Activated T-helper 1 cell treated with anti-CD3 and anti-CD28 coated beads, Interleukin-2, amount 50 U/mL, for 16 hours (primary cell): ENCODE measurements at places on chromosomes 7 and 10.

DNA sequence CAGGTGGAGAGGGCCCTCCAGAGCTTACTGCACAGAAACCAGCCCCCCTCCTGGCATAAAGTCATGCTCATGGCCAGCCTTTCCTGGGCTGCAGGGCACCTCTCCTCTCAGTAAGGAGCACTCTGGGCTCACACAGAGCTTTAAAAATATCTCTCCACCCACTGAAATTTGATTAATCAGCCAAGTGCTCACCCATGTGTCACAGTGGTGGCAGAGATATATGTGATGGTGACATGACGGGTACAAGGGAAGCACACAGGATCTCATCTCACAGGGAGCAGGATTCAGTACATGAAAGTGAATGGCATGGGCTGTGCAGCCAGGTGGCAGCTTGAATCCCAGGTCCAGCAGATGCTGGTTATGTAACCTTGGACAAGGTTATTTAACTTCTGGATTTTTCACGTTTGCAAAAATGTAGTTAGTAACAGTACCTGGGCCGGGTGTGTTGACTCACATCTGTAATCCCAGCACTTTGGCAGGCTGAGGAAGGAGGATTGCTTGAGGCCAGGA is 144.8 kb downstream of the CALN1 start:
- DNase-seq: no peak

GRCh38 chr7:2843711-2844152 is 376 bp downstream of the GNA12 start:
- DNase-seq: no peak

- no peak for DNase-seq
Observed at GRCh38 chr10:12729885-12730284, 271.6 kb downstream of the CCDC3 start.

GRCh38 chr10:66622050-66622449 is 303.8 kb upstream of the LRRTM3 start:
- DNase-seq: no peak

DNA sequence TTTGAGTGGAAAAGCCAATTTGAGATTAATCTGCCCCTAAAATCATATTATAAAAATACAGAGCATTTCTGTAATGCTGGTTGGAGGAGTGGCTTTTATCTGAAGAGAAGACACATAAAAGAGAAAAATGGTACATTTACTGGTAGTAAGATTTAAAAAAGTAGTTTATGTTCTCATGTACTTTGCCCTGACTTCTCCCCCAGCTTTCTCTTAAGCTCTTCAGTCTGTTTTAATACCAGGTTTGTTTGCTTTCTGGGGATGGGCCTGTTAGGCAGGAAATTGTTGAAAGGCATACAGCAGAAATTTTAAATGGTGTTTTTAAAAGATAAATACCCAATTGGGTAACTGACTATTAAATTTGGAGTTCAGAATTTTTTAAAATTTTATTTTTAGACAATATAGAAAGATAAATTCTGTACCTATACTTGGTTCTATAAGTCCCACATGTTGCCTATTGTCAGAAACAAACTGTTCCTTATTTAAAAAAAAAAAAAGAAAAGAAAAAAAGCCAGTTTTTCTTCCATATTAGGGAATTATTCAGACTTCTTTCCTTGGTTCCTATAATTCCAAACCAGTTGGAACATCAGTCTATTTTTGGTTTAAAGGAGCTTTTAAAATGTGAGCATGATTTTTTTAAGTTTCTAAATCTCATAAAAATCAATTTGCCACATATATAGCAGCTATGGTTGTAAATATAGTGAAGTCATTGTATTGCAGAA is 136.6 kb downstream of the ARID5B start:
- DNase-seq: no peak

DNA sequence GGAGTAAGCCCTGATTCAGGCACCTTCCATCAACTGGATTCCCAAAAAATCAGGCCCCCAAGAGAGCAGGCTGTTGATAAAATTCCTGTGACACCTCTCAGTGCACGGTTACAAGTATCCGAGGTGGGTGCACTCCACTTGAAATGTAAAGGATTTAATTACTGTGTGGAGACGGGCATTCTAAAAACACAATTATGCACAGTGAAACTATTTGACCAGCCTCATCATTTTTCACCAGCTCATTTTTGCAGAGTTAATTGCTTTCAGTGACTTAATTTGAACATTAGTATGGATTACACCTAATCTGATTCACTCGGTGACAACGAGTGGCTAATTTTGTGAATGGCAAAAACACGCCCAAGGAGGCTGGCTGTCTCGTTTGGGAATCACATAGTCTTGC is 2.3 kb downstream of the FOXL3 start:
- DNase-seq: no peak

- no peak for DNase-seq
Observed at GRCh38 chr10:121702351-121703320, 104.4 kb upstream of the FGFR2 start.

DNA sequence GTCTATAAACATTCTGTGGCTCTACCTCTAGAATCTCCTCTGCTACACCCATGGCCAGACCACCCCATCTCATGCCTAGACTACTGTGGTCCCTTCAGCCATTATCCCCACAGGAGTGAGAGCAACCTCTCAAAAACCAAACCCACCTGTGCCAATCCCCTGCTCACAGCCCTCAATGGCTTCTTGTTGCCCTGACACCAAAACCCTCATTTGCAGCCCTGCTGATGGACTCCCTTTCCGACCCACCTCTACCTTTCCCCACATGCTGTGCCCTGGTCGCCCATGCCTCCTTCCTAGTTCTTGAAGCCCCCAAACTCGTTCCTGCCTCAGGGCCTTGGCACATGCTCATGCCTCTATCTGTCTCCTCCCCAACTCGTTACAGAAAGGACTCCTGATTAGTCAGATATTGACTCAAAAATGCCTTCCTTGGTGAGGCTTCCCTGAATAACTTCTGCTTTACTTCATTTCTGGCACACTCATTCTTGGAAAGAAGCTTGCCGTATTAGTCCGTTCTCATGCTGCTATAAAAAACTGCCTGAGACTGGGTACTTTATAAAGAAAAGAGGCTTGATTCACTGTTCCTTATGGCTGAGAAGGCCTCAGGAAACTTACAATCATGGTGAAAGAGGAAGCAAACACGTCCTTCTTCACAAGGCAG is 104.2 kb downstream of the TEX36 start:
- DNase-seq: no peak

GRCh38 chr10:91493313-91493712 is 83.2 kb downstream of the HECTD2 start:
- DNase-seq: no peak

DNA sequence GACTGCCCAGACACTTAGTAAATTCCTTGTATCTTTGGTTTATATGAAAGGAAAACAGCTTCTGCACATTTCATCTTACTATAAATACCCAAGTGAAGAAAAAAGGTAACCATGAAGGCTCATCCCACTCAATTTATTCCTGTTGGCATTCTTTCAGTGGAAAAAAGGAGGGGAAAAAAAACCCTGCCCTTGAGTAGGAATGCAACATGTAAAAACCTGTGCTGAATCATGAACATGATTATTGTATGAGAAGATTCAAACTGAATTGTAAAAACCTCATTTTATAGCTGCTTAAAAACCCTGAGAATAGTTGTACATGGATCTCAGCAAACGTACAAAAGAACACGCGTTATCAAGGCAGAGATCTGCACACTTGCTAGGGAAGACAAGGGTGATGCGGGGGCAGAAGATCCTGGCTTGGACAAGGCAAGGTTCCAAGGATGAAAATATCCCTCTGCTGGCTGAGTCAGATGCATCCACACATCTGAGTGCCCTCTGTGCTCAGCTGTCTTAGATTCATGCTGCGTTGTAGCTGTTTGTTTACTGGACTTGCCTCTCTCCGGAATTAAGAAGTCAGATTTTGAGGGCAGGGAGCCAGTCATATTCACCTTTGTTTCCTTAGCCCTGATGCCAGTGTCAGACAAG is 658.2 kb downstream of the PARD3 start:
- no peak for DNase-seq

DNA sequence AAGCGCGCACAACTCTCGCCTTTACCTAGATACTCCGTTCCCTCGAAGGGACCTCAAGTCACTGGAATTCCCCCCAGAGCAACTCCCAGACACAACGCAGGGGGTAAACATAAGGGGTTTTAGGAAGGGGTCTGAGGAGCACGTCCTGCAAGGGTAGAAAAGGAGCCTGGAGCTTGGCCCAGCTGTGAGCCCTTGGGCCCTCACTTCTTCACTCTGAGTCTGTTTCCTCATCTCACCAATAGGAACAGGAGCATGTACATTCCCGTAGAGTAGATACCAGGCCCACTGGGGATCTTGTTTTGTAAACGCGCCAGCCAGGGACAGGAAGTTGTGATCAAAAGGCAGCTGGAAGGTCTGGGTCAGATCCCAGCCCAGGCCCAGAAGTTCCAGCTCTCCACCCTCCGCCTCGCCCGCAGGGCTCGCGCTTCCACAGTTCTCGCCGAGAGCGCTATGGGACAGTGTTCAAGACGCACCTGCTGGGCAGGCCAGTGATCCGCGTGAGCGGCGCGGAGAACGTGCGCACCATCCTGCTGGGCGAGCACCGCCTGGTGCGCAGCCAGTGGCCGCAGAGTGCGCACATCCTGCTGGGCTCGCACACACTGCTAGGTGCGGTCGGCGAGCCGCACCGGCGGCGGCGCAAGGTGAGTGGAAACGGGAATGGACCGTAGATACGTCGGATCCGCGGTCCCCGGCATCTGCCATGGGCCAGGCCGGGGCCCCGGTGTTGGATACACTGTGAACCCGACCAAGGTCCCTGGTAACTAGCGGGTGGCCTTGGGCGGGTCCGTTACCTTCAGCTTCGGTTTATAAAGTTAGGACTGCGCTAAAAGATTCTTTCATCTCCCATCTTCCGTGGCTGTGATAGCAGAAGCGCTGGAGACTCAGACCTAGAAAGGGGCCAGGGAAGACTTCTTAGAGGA is 1.3 kb downstream of the CYP26C1 start:
- no peak for DNase-seq

- DNase-seq: no peak
Observed at GRCh38 chr7:11749629-11750028, 82.4 kb downstream of the THSD7A start.

GRCh38 chr7:28466885-28467284 is 54.6 kb downstream of the CREB5 start:
- DNase-seq: no peak

GRCh38 chr10:78476844-78477243 is 443.2 kb downstream of the RPS24 start:
- no peak for DNase-seq

- DNase-seq: no peak
Observed at GRCh38 chr7:94962661-94963060, 55.3 kb downstream of the PPP1R9A start.

DNA sequence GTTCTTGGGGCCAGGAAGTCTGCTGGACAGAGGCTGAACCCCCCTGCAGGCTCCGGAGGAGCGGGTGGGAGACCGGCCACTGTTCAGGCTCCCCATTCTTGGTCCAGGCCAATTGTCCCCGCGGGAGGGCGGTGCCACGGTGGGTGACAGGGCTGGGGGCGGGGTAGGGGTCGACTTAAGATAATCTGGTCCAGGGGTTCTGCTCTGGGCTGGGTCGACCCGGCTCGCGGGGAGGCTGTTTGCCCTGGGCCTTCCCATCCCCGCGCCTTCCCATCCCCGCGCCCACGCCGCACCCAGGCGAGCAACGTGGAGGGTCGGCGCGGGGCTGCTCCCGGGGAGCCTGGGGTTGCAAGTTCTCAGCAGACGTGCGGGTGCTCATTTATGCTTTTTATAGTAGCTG is 7.3 kb upstream of the GLRX3 start:
- DNase-seq: no peak

DNA sequence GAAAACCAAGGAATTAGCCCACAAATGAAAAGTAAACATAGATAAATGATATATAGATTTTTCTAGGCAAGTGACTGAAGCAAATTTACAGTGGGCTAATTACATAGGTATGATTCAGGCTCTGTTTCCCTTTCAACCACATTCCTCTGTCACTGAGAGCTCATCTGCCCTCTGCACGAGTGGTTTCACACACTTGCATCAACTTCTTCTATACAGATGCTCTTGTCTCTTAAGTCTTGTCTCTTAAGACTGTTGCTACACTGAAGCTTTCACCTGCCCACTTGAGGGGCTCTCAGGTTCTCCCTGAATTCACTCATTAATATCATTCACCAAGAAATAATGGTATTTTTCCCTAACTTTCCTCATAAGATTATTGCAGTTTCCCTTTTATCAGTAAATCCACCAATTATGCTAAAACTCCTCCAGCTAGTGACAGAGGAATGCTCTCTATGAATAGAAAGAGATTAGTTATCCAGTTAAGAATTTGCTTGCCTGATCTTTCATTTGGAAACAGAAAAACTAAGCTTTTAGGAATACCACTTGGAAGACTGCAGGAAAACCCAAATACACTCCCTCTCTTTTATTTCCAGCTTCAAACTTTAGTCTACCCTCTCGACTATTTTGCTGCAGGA is 95.7 kb downstream of the ELAPOR2 start:
- DNase-seq: no peak

DNA sequence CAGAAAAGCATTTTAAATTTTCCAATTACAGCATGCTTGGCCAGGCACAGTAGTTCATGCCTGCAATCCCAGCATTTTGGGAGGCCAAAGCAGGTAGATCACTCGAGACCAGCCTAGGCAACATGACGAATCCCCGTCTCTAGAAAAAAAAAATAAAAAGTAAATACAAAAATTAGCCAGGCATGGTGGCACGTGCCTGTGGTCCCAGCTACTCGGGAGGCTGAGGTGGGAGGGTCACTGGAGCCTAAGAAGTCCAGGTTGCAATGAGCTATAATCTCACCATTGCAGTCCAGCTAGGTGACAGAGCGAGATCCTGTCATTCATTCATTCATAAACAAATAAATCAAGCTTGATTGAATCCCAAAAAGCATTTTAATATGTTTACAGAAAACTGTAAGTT is 234.9 kb downstream of the PARD3 start:
- DNase-seq: no peak

GRCh38 chr7:42991913-42992591 is 59.9 kb downstream of the MRPL32 start:
- DNase-seq: no peak

DNA sequence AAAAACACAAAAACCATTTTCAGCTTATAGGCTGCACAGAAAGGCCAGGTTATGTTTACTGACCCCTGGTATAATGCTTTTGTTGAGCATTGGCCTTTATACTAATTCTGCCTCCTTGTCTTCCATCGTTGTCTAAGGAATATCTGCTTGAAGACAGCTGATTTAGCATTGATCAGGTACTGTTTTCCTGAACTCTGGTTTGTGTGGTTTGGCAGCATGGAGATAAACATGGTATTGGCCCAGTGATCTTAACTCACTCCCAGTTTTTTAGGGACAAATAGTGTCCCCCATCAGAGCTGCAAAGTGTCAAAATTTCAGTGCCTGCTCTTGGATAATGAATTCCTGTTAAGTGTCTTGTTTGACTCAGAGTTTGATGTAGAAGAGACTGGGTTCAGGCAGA is 100.8 kb downstream of the SND1 start:
- no peak for DNase-seq

- DNase-seq: no peak
Observed at GRCh38 chr10:69262292-69262751, 16.0 kb upstream of the HK1 start.
